Activated CD8-positive, alpha-beta memory T cell treated with anti-CD3 and anti-CD28 coated beads, Interleukin-2, amount 10 ng/mL, durations not matched to agents 7 days and 5 days (primary cell): ENCODE measurements at places on chromosomes 1 and 21.

DNA sequence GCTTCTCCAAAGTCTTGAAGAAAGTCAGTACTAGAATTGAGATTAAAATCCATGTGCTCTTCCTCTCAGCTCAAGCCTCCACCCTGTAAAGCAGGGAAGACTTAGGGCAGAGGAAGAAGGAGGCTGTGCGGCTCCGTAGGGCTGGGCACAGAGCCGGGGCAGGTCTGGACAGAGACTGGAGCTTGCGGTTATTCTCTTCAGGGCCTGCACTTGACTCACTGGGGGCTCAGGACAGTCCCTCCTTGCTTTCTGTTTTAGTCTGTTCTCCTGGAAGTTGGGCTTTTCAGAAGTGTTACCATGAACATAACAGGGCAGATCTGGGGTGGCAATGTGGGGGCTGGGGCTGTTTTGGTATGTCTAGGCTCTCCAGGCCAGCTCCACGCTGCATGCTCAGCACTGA, 21.6 kb upstream of the TRABD2B start:
- H3K4me3 ChIP-seq = no peak overlapping the region
- H3K27me3 ChIP-seq = peaks cover 24% of the 10 kb centered on the region
- no peaks in the 10 kb centered on the region for H3K36me3 ChIP-seq
- H3K27ac ChIP-seq = no peak overlapping the region

GRCh38 chr1:224339442-224340033, 9.6 kb upstream of the NVL start:
- peaks cover 8% of the 10 kb centered on the region for H3K4me1 ChIP-seq
- no peak overlapping the region for H3K27ac ChIP-seq
- H3K36me3 ChIP-seq = peaks cover 17% of the 10 kb centered on the region
- DNase-seq = no peak

- H3K4me1 ChIP-seq = peaks cover 67% of the 10 kb centered on the region
- no peaks in the 10 kb centered on the region for H3K27me3 ChIP-seq
Observed at GRCh38 chr21:14526836-14527695, 19.0 kb downstream of the SAMSN1 start.

DNA sequence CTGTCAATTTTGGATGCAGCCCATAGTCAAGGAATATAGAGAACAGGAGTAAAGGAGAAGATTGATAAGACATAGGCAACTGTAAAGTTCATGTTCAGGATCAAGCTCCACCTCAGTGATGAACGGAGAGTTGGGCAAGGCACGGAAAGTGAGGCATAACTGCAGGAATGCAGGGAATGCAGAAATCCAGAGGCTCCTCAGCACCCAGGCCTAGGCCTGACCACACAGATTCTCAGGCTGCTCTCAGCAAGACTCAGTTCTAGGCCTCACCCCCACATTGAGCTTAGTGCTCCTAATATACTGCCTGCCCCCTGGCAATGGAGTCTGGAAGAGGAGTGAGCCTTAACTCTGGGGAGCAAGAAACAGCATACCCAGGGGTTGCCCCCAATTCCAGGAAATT, 36.3 kb upstream of the S1PR1 start:
- no peak for DNase-seq
- peaks cover 27% of the 10 kb centered on the region for H3K4me1 ChIP-seq
- H3K27me3 ChIP-seq = no peaks in the 10 kb centered on the region
- H3K36me3 ChIP-seq = peaks cover 20% of the 10 kb centered on the region
- peak overlapping the region; percentile 76 for H3K27ac ChIP-seq
- no peak overlapping the region for H3K4me3 ChIP-seq

GRCh38 chr1:115456441-115456961, 118.5 kb upstream of the NGF start:
- no peak overlapping the region for H3K4me3 ChIP-seq
- H3K4me1 ChIP-seq = no peaks in the 10 kb centered on the region
- no peaks in the 10 kb centered on the region for H3K36me3 ChIP-seq
- no peak for DNase-seq
- H3K27me3 ChIP-seq = no peaks in the 10 kb centered on the region

DNA sequence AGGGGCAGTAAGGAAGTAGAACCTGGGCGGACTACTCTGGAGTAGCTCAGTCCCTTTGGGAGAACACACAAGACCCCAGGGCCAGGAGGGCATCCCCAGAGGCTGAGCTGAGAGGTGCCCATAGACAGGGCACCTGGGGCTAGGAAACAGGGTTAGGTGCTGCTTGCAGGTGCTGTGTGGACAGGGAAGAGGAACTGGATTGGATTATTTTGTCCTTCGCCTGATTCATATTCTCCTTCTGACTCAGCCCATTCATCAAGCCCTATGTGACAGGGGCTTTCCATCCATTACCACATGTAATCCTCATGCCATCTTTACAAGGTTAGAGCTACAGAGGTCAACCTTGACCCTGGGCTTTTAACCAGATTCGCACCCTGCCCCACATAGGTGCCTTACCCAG, 183.9 kb downstream of the C1orf94 start:
- no peak for DNase-seq
- no peak overlapping the region for H3K27ac ChIP-seq
- H3K4me1 ChIP-seq = no peaks in the 10 kb centered on the region
- H3K36me3 ChIP-seq = no peaks in the 10 kb centered on the region
- no peak overlapping the region for H3K4me3 ChIP-seq

- no peaks in the 10 kb centered on the region for H3K36me3 ChIP-seq
- peaks cover 6% of the 10 kb centered on the region for H3K4me1 ChIP-seq
- DNase-seq = peak; percentile 38
Observed at GRCh38 chr1:175133673-175134435, 58.7 kb downstream of the KIAA0040 start.

- DNase-seq = no peak
- H3K4me3 ChIP-seq = no peak overlapping the region
- H3K27me3 ChIP-seq = peaks cover 35% of the 10 kb centered on the region
- no peak overlapping the region for H3K27ac ChIP-seq
- no peaks in the 10 kb centered on the region for H3K36me3 ChIP-seq
- no peaks in the 10 kb centered on the region for H3K4me1 ChIP-seq
Observed at GRCh38 chr1:61482170-61482734, 242.7 kb downstream of the TM2D1 start.

- DNase-seq = no peak
- no peaks in the 10 kb centered on the region for H3K36me3 ChIP-seq
- H3K27ac ChIP-seq = no peak overlapping the region
- no peaks in the 10 kb centered on the region for H3K27me3 ChIP-seq
- no peak overlapping the region for H3K4me3 ChIP-seq
Observed at GRCh38 chr1:177784409-177784808, 185.4 kb downstream of the SEC16B start.

GRCh38 chr1:208149776-208150514, 94.2 kb downstream of the PLXNA2 start:
- H3K27me3 ChIP-seq = peaks cover 9% of the 10 kb centered on the region
- no peak overlapping the region for H3K4me3 ChIP-seq
- no peaks in the 10 kb centered on the region for H3K4me1 ChIP-seq
- no peak overlapping the region for H3K27ac ChIP-seq

- DNase-seq = no peak
- no peaks in the 10 kb centered on the region for H3K4me1 ChIP-seq
- no peak overlapping the region for H3K27ac ChIP-seq
- peaks cover 4% of the 10 kb centered on the region for H3K27me3 ChIP-seq
- H3K4me3 ChIP-seq = no peak overlapping the region
- no peaks in the 10 kb centered on the region for H3K36me3 ChIP-seq
Observed at GRCh38 chr1:117826119-117826518, 103.3 kb downstream of the GDAP2 start.

- H3K27ac ChIP-seq = no peak overlapping the region
- H3K27me3 ChIP-seq = no peaks in the 10 kb centered on the region
- no peaks in the 10 kb centered on the region for H3K4me1 ChIP-seq
- DNase-seq = no peak
- no peaks in the 10 kb centered on the region for H3K36me3 ChIP-seq
Observed at GRCh38 chr21:26809745-26810144, 35.5 kb downstream of the ADAMTS1 start.

DNA sequence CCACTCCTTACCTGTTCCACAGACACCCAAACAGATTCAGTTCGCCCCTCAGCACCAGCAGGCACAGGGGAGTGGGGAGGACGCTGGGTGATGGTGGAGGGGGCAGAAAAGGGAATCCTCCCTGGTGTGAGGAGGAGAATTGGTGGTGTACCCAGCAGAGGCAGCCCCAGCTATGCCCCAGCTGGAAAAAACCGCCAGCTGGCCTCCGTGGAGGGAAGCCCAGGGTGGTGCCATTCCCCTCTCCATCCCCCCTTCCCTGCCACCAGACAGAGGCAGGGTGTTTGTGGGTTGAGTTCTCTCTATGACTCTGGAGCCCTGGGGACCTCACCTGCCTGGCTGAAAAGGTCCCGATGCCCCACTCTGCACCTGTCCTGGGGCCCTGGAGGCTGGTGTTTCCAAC, 27.9 kb downstream of the OPTC start:
- H3K4me1 ChIP-seq = no peaks in the 10 kb centered on the region
- no peak overlapping the region for H3K4me3 ChIP-seq

GRCh38 chr1:164583196-164583595, 24.2 kb downstream of the PBX1 start:
- H3K27ac ChIP-seq = no peak overlapping the region
- no peak overlapping the region for H3K4me3 ChIP-seq
- no peak for DNase-seq
- H3K4me1 ChIP-seq = no peaks in the 10 kb centered on the region
- no peaks in the 10 kb centered on the region for H3K27me3 ChIP-seq

DNA sequence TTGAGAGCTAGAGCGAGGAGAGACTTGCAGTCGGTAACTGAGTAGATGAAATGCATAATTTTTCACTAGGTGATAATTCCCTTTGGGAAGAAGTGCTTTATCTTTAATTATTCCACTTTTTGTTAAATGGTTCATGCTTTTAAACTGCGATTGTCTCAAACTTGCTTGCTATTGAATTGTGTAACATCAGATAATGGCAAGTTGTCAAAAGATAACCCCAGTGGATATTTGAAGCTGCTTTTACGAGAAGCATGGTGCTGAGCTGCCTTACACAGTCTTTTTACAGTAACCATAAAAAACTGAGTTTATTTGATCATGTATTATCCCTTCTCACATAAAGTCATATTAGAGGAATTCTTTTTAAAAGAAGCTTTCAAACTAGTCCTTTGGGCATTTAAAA, 30.2 kb downstream of the TMEM50B start:
- peaks cover 18% of the 10 kb centered on the region for H3K36me3 ChIP-seq
- no peak for DNase-seq
- H3K27ac ChIP-seq = no peak overlapping the region
- no peak overlapping the region for H3K4me3 ChIP-seq

DNA sequence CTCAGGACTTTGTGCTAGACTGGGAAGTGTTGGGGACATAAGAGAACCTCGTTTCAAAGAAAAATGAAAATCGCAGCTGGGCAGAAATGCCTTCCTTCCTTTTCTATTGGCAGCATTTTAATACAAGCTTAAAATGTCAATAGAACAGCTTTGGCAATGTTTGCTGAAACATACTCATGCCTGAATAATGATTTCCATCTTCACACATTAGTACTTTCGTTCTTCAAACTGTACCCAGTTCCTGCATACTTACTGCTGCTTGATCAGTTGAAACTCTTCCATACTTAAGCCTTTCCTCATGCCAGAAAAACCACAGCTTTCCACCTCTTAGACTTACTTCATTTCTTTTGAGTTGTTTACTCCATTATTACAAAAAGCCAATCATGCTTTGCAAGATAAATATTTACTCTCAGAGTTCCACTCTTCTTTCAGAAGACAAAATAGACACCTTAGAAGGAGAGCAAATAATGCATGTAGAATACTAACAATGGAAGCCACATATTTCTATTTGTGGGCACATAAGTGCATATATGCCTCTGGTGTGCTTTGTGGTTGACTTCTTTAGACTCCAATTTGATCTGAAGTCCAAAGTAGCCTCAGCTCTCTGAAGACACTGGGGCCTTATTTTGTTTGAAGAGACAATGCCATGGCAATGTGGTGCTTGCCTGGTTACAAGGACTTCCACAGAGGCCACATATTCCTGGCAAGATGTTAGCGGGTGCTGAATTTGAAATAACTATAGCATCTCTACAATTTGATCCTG, 22.7 kb upstream of the CD55 start:
- H3K4me3 ChIP-seq = no peak overlapping the region
- peaks cover 5% of the 10 kb centered on the region for H3K4me1 ChIP-seq
- no peaks in the 10 kb centered on the region for H3K36me3 ChIP-seq
- H3K27me3 ChIP-seq = no peaks in the 10 kb centered on the region
- no peak for DNase-seq

- DNase-seq = no peak
- no peak overlapping the region for H3K4me3 ChIP-seq
- H3K4me1 ChIP-seq = no peaks in the 10 kb centered on the region
- H3K36me3 ChIP-seq = no peaks in the 10 kb centered on the region
- H3K27ac ChIP-seq = no peak overlapping the region
- H3K27me3 ChIP-seq = no peaks in the 10 kb centered on the region
Observed at GRCh38 chr1:3306583-3307291, 147.7 kb upstream of the ARHGEF16 start.

DNA sequence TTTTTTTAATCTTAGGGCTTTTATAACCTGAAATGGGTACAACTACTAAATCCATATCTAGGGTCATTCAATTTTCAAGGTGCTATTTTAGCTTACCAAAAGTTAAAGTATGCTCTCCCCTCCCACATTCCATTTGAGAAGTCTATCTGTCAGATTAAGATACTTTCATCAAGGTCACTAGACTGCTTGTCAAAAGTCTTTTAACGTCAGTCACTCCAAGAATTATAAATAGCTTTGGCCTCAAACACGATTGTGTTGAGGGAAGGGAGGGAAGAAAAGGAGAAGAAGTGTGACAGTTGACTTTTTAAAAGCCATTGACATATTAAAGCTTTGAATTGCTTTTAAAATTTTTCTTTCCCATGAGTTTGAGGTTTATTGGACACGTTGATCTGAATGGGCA, 175.8 kb downstream of the PTGER3 start:
- no peaks in the 10 kb centered on the region for H3K27me3 ChIP-seq
- peaks cover 3% of the 10 kb centered on the region for H3K4me1 ChIP-seq
- no peak overlapping the region for H3K4me3 ChIP-seq
- H3K27ac ChIP-seq = no peak overlapping the region
- no peaks in the 10 kb centered on the region for H3K36me3 ChIP-seq
- no peak for DNase-seq

DNA sequence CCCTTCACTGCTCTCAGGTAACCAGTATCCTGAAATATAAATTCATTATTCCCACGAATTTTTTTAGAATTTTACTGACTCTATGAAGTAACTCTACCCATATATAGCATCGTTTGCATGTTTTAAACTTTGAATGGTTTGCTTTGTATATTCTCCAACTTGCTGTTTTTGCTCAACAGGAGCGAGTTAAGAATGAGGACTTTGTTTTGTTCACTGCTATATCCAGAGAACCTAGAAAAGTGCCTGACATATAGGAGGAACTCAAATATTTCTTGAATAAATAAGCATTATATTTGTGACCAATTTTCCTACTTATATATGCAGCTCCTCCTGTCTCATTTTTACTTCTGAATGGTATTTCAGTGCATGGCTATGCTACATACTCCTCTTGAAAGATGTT, 43.4 kb downstream of the NUF2 start:
- peaks cover 10% of the 10 kb centered on the region for H3K4me1 ChIP-seq
- no peaks in the 10 kb centered on the region for H3K36me3 ChIP-seq
- H3K27me3 ChIP-seq = peaks cover 14% of the 10 kb centered on the region
- no peak overlapping the region for H3K4me3 ChIP-seq

DNA sequence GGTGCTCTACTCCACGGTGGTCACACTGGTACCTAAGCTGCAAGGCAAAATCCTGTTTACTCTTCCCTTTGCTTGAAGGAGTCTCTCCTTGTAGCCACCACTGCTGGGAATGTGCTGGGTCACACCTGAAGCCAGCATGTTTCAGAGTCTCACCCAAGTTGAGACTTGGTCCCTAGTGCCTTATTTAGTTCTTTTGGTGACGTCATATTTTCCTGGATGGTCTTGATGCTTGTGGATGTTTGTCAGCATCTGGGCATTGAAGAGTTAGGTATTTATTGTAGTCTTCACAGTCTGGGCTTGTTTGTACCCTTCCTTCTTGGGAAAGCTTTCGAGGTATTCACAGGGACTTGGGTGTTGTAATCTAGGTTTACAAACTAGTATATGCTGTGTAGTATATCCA, 5.6 kb upstream of the MTARC2 start:
- no peaks in the 10 kb centered on the region for H3K36me3 ChIP-seq
- no peaks in the 10 kb centered on the region for H3K4me1 ChIP-seq
- no peak overlapping the region for H3K27ac ChIP-seq
- peaks cover 32% of the 10 kb centered on the region for H3K27me3 ChIP-seq
- no peak for DNase-seq
